ENCODE measurements at places on chromosomes 4 and X.

DNA sequence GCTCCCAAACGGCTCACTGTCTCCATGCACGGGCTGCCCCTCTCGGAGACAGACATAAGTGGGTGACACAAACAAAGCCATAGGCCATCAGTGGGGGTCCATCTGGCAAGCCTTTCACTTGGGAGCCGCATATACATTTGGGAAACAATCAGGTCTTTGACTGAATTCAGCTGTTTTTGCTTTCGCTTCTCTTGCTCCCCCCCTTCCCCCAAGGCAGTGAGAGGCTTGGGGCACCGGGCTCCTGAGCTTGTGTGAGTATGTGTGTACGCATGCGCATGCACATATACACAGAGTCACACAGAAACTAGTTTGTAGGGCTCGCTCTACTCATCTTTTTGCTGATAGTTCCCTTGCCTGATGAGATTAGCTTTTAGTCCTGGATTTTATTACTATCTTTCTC, 284.4 kb downstream of the AFF2 start:
- DNase-seq = no peak

DNA sequence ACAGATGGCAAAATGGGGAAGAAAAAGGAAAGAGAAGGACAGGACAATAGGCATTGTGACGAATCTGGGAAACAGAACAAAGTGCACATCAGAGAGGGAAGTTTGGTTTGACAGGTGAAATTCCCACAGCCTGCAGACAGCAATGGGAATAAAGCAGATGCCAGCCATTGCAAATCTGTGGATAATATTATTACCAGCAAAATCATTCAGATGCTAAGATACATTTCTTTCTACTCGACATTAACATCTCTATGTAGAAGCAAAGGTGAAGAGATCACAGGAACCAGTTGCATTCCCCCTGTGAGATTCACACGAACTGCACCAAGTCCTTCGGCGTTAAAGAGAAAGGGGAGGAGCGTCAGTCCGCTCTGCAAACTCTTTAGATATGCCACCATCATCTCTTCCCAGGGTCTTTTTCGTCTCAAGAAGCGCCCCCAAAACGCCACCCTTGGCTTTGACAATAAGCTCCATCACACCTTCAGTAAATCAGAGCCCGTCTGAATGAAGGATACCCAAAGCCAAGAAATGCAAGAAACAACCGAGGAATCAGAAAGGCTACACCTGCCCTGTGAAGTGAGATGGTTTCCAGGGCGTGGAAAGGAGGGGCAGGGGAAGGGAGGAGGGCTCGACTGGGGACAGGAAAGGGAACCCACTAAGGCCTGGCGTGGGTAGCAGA, 1.9 kb downstream of the NEUROG2 start:
- no peak for DNase-seq

DNA sequence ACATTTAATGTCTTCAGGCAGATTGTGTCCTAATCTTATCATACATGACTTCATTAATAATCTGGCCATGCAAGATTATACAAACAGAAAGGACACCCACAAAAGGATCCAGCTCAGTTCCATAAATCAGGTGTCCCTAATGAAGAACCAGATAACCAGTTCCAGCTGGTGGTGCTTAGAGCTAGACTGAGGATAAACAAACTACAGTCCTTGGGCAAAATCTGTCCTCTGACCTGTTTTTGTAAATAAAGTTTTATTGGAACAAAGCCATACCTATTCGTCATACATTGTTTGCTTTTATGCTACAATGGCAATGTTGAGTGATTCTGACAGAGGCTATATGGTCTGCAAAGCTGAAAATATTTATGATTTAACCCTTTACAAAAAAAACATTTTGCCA, 199.5 kb downstream of the MID1IP1 start:
- DNase-seq = no peak

DNA sequence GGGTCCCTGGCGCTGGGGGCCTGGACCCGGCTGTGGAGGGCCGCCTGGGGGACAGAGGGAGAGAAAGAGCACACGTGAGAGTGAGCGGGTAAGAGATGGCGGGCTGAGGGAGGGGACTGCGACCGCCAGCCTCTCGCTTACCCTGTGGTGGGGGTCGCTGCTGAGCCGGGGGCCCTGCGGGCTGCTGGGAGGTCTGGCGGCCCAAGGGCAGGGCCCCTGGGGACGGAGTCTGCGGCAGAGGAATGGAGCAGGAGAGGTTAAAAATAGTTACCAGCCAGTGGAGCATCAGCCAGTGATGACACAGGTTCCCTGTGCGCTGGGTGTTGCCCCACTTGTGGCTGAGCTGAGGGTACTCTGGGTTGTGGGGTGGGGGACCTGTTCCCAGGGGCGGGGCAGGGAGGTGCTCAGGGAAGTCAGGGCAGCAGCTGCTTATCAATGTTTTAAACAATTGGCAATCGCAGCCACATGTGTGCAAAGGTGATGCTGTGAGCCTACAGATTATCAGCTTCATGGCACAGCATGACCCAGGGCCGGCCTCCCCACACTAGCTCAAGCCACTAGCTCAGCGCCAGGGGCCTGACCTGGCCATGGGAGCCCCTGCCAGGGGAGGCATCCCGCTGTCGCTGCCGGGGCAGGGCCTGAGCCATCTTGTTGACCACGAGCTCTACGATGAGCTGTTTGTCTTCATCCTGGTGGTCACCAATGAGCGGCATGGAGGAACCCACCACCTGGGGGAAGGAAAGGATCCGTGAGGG, 7.5 kb upstream of the TIMP1 start:
- no peak for DNase-seq

- DNase-seq = no peak
Observed at GRCh38 chr4:1380368-1381151, 25.7 kb downstream of the NKX1-1 start.

DNA sequence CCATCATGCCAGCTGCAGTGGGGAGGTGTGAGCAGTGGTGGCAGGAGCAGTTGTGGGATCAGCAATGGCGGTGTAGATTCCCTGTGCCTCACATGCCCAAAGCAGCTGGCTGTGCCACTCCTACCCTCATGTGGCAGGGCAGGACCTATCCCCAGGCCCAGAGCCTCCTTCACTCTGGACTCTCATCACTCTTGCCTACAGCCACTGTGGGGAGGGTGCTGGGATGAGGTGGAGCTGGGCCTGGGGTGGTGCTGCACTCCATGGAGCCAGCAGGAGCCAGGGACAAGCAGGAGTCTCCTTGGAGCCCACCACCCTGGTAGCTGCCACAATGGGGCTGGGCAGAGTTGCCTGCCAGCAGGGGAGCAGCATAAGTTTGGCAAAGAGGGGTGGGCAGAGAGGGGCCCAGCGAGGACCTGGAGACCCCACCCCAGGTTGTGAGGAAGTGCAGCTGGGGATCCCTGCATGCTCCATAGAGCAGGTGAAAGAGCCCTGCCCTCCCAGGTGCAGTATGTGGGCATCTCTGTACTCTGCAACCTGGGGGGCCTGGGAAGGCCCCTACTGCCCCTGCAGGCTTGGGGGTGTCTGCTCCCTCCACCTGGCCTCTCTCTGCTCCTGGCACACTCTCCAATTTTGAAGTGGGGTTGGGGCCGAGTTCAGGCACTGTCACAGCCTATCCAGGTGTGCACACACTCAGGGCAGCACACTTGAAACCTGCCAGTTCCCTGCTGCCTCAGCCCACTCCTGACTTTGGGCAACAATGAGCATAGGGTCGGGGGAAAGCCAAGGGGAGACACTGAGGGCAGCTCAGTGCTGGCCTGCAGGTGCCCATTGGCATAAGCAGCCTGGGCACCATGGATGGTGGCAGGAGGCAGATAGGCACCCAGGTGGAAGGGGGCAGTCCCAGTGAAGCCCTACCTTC, 74.0 kb upstream of the INTU start:
- DNase-seq = no peak

DNA sequence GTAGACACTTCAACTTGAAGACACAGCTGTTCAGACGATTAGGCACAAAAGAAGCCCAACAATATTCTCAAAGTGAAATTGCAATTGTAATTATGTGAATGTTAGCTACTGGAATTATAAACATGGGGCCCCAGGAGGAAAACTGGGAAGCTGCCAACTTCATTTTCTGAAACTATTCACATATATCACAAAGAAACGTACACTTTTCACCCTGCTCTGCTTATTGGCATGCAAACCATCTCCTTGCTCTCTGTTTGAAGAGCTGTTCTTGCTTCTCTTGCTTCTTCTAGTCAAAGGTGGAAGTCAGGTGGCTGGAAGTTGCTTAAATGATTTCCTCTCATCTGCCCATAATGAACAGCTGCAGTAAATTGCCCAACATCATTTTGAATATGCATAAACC, 320.1 kb downstream of the CFAP299 start:
- DNase-seq = no peak

All from T follicular helper cell (primary cell).